ENCODE measurements at places on chromosomes 5 and 9.

DNA sequence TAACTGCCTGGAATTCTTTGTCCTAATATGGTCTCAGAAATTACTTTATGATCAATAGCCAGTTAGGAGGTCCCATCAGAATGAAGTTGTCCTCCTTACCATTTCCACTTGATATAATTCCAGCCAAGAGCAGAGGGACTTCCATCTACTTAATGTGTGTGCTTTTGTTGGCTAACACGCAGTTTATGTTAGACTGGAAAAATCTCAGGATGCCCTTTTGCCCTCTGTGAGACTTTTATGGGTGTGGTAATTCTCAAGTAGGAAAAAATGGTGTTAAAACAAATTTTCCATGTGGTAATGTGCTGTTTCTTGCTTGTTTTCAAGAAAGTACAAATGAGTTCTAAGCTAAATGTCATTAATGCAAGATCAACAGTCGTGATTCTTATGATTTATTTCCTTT, 327.1 kb downstream of the MTRR start:
- DNase-seq: no peak

DNA sequence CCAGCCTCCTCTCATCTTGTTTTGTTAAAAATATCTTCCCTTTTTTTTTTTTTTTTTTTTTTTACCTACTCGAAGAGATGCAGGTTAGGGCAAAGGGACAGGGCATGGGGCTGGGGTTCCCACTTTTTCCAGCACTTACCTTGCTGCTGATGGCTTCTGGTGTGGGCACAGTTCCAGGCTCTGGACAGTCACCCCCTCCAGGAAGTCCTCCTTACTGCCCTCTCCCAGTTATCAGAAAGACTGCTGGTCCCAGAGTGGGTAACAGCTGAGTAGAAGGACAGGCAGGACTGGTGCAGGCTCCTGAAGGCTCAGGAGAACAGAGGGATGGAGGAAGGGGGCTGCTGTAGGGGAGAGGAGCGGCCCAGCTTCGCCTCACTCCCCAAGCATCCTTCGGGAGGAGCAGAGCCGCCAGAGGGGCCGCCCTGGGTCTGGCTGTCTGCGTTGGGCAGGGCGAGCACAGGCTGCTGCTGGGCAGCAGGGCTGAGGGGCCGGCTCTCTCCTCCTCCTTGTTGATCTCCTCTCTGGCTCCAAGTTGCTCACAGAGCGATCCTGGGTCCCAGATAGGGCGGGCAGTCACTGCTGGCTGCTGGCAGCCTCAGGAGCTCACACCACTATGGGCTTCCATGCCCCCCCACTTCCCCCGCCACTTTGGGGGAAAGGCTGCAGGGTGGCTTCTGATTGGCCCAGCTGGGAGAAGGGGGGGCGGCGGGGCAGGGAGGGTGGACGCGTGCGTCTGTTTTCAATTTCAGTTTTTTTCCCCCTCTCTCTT, at the start of gene PDGFRB:
TSS of gene PDGFRB (minus strand) at position 588 of the 769 bp plus-strand sequence. CDS start 18,798 bp downstream, outside the sequence.
- DNase-seq: peak; percentile 10

- DNase-seq: no peak
These were observed 177.2 kb upstream of the MAP3K1 start for GRCh38 chr5:56638061-56638621.

GRCh38 chr5:95070453-95070852, 214.4 kb downstream of the MCTP1 start:
- no peak for DNase-seq

DNA sequence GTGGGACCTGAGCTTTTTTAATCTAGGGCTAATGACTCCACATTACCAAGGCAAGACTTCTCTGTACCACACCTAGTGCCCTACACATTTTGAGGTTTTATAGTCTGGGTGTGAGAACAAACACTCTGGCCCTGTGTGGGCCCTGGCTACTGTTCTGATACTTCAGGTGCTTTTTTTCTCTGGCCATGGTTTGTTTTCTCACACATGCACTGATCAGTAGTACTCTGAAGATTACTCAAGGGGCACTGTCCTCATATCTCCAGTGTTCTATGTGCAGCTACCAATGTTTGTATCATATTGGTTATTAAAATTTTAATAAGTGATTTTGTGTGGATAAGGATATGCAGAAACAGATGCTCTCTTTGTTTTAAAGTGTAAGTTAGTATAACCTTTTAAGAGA, 5.9 kb upstream of the C9orf40 start:
- DNase-seq: no peak

Measured in stimulated activated CD4-positive, alpha-beta T cell treated with anti-CD3 and anti-CD28 coated beads, TNF-alpha, amount 100 ng/mL, for 24 hours (primary cell).